EL (cell line): ENCODE measurements at places on chromosomes 2 and 18.

DNA sequence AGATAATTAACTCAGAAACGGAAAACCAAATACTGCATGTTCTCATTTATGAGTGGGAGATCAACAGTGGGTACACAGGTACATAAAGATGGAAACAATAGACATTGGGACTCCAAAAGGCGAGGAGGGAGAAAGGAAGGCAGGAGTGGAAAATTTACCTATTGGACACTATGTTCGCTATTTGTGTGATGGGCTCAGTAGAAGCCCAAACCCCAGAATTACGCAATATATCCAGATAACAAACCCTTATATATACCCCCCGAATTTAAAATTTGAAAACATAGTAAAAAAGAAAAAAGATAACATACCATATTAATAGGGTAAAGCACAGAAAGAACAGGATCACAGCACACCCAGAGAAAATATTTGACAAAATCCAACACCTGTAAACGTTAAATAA, 1351.7 kb upstream of the FAM98A start:
- DNase-seq, result no peak

- no peak for DNase-seq
Observed at GRCh38 chr2:44148999-44149398, 19.7 kb upstream of the PPM1B start.

DNA sequence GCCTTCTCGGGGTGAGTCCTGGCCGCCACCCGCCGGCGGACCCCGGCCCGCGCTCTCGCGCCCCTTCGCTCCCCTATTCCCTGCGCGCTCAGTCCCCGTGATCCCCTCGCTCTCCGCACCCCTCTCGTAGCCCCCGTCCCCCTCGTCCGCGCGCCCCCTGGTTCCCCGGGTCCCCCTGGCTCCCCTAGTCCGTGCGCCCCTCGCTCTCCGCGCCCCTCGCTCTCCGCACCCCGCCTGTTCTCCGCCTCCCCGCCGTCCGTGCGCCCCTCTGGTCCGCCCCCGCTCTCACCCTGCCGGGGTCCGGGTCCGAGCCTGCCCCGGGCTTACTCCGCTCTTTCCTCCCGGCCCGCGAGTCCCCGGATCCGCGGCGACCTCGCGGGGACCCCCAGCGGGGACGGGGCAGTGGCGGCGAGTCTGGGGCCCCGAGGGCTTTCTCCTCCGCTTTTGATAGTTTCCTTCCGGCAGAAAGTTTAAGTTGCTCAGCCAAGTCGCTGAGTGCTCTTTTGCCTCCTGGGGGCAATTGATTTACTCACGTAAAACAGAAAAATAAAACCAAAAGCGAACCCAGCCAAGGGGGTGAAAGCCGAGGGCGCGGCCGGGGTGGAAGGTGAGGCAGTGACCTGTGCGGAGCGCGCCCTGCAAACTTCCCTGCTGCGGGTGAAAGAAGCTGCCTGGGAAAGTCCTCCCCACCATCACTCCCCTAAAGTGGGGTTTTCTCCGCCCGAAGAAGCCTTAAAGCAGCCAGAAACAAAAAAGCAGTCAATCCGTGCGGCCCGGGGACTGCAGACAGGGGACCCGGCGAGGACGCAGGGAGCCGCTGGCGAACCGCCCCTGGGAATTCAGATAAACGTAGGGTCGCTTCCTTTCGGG, 568 bp downstream of the RAB31 start:
- DNase-seq, result peak; percentile 31

DNA sequence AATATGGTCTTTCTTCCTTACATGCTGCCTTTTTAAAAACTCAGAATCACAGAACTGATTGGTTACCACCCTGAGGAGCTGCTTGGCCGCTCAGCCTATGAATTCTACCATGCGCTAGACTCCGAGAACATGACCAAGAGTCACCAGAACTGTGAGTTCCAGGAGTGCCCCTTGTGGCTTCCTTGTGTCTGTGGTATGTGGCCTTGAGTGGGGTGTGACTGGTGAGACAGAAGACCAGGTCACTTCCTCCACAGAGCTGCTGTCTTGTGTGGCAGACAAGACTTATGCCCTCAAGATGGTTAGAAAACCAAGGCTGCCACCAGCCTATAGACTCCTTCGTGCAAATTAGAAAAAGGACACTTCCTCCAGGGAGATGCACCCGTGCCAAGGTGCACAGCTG, 72.6 kb downstream of the EPAS1 start:
- no peak for DNase-seq

GRCh38 chr2:36582538-36582937, 15.4 kb downstream of the FEZ2 start:
- DNase-seq, result no peak
